Right ventricle myocardium inferior (tissue), 1 donor: ENCODE measurements at places on chromosomes 4 and X.

DNA sequence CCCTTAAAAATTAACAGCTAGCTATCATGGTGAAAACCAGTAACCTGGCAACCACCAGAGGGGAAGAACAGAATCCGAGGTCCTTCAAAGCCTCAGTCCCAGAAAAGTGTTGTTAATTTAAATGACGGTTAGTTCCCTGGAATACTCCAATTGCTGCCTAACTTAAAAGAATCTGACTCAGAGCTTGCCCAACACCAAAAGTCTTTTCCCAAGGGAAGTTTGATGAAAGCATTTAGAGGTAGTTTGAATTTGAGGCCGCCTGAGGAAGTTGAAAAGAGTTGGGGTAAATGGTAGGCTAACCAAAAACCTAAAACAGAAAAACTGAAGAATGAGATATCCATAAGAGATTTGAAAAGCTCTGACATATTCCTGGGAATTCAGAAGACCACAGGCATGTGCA is 46.6 kb downstream of the IL13RA2 start:
- no peak for DNase-seq

GRCh38 chrX:26100421-26100920 is 37.7 kb upstream of the MAGEB18 start:
- DNase-seq: no peak

DNA sequence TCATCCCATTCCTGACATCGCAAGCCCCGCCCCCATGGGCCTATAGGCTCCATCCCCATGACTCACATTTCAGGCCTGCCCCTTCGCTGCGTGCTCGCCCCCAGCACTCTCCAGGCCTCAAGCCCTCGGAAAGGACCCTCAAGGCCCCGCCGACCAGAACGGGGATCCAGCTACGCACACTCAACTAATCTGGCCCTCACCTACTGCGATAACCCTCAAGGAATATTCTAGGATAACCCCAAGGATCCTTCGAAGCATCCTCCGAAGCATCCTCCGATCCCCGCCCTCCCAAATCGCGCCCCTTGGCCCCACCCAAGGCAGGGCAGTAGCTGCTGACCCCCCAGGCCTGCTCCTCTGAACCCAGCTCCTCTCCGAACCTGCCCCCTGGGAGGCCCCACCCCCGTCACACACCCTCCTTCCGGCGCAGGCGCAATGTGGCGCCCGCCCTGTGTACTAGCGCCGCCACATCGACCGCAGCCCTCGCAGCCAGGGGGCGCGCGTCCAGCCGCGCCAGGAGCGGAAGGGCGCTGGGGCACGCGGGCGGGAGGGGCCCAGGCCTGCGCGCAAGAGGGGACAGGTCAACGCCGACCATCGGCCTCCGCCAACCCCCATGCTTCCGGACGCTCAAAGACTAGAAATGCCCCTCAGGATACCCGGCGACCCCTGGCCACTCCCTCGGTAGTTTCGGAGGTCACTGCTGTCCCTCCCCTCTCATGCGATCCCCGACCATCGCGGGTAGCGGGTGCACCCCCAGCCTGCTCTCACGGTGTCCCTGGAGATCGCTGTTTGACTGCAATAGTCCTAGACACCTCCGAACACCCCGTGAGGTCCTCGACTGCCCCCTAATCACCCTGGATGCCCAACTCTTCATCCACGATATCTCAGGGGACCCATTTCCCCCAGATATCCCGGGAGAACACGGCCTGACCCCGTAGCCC is 6.4 kb upstream of the MAGIX start:
- DNase-seq: peak; percentile 95

GRCh38 chrX:52852110-52852860 is 15.6 kb downstream of the XAGE3 start:
- DNase-seq: no peak

GRCh38 chrX:118976599-118977340 is 2.4 kb downstream of the LONRF3 start:
- peak; percentile 76 for DNase-seq

DNA sequence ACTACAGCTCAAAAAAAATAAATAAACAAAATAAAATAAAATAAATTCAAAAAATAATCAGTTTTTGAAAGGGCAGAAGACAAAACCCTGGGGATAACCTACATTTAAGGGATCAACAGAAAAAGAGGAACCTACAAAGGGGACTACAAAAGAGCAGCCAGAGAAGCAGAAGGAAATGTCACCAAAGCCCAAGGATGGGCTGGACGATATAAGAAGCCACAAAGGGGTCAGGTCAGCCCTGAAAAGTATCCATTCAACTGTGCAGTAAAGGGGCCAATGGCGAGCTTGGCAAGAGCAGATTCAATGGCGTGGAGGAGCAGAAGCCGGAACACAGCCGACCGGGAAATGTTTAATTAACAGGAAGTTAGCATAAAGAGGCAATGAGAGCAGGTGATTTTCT is 16.9 kb downstream of the ACOT9 start:
- DNase-seq: no peak

- DNase-seq: no peak
Observed at GRCh38 chr4:174490451-174490961, 31.8 kb downstream of the HPGD start.

GRCh38 chrX:7889680-7890079 is 37.5 kb downstream of the PNPLA4 start:
- DNase-seq: no peak

DNA sequence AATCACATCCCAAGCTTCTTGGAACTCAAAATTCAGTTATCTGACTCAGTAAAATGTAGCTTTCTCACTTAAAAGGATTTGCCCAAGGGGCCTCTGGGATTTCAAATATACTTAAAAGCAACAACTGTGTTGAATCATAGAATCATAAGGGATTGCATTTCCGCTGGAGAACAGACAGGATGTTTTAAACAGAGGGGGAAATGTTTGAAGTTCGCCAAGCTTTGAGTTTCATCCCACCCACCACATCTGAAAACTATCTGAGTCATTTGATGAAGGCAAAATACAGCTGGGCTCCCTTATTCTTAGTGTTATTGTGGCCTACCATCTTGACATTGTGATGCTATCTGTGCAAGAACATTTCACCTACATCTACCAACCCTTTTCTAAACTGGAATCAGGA is 73.5 kb downstream of the PPP1R2C start:
- DNase-seq: no peak

- DNase-seq: no peak
Observed at GRCh38 chrX:151996347-151996746, 21.9 kb upstream of the GABRE start.

- DNase-seq: no peak
Observed at GRCh38 chr4:90670183-90670582, 543.0 kb downstream of the CCSER1 start.

GRCh38 chrX:71111141-71111843 is at the start of gene IL2RG:
Gene IL2RG (minus strand): TSS chrX:71111577. CDS start chrX:71111539, 38 bp downstream.
- DNase-seq: no peak

DNA sequence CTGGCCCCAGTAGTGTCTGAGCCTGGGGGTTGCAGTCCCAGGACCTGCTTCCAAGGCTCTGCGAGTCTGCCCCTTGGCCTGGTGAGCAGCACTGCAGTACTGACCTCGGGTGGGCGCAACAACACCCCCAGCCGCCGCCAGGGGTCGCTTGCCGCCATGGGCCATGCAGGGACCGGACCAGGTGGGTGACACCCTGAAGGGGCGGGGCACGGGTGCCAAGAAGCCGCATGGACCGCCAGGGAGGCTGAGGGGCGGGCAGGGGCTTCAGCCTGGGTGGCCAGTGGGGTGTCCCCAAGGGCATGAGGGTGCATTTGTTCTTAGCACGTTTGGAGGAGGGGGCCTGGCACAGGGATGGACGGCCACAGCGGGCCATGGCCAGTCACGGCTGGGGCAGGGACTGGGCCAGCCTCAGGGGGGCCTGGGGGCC is 25.0 kb downstream of the TACC3 start:
- DNase-seq: peak; percentile 83

GRCh38 chr4:96912716-96913115 is 1072.8 kb downstream of the PDHA2 start:
- no peak for DNase-seq

- no peak for DNase-seq
Observed at GRCh38 chr4:120049732-120050494, 16.7 kb downstream of the MAD2L1 start.

DNA sequence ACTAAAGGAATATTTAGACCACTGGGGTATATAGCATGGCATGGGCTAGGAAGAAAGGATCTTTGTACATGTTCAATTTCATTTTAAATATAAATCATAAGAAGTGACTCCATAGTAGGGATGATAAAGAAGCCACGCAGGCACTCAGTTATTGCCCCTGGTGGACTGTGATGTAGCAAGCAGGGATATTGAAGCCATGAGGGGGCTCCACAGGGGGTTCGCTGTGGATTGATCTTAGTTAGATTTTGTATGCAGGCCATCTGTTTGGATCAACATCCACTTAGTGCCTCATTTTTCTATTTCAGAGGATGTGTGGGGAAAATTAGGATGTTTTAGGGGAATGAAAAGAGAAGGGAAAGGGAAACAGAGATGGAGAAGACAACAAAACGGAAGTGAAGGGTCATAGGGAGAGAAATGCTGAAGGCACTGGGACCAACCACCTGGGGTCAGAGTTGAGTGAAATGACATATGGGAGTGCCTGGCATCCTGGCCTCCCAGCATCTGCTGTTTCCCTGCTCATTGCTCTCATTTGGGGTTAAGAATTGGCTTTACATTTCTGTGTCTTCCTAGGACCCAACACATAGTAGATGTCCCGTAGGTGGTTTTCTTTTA is 11.2 kb upstream of the FREM3 start:
- no peak for DNase-seq

GRCh38 chr4:89117115-89117514 is 5.8 kb downstream of the TIGD2 start:
- DNase-seq: no peak

GRCh38 chrX:130418066-130418465 is 16.3 kb downstream of the RBMX2 start:
- no peak for DNase-seq

DNA sequence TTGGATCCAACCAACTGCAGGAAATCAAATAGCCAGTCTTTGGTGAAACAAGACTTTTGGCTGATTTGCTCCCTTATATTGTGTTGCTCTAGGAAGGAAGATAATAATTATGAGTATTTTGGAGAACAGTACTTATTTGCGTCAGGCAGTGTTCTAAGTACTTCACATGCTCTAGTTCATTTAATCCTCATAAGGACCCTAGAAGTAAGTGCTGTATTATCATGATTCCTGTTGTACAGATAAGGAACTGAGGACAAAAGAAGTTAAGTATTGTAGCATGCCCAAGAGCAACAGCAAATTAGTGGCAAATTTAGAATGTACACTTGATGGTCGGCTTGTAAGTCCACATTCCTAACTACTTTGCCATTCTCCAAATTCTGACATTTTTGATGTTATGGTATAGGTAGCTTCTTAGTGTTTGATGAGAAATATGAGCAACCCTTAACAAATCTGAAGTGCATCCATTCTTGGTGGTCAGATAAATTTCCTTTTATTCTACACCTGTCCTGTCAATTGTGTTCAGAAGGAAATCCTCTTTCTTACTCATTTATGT is 72.0 kb downstream of the SPRY1 start:
- DNase-seq: no peak

- DNase-seq: no peak
Observed at GRCh38 chrX:122770581-122770980, 413.5 kb upstream of the GRIA3 start.

DNA sequence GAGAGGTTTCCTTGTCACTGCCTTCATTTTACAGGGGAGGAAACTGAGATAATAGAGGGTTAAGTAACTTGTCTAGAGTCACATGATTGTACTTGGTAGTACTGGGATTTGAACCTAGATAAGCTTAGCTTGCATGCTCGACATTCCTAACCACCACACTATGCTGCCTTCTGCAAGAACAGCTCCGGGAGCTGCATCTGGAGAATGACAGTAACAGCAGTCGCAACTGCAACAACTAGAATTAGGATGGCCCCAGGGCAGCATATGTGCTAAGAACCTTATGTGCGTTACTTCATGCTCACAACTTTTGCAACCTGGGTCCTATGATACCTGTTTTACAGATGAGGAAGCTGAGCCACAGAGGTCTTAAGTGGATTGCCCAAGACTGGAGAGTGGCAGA is 89.5 kb upstream of the LCORL start:
- DNase-seq: no peak

- DNase-seq: no peak
Observed at GRCh38 chrX:79623098-79623762, 256.1 kb upstream of the ITM2A start.

- DNase-seq: no peak
Observed at GRCh38 chrX:118694638-118695037, 32.8 kb upstream of the IL13RA1 start.

GRCh38 chrX:25344161-25344936 is 328.6 kb upstream of the ARX start:
- DNase-seq: no peak

DNA sequence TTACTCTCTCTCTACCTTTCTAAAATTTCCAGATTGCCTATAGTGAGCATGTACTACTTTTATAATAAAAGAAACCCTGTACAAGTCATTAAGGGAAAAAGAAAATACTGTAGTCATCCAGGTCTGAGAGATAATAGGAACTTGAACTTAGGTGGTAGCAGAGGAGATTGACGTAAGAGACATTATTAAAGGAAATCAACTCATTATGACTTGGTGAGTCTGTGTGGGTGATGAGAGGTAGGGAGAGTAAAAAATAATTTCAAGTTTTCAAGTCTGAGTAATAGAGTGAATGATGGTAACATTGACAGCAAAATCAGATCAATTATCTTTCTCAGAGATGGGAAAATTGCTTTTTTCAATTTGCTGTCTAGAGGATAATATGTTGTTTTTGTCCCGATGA is 44.0 kb upstream of the ZCCHC12 start:
- DNase-seq: no peak

DNA sequence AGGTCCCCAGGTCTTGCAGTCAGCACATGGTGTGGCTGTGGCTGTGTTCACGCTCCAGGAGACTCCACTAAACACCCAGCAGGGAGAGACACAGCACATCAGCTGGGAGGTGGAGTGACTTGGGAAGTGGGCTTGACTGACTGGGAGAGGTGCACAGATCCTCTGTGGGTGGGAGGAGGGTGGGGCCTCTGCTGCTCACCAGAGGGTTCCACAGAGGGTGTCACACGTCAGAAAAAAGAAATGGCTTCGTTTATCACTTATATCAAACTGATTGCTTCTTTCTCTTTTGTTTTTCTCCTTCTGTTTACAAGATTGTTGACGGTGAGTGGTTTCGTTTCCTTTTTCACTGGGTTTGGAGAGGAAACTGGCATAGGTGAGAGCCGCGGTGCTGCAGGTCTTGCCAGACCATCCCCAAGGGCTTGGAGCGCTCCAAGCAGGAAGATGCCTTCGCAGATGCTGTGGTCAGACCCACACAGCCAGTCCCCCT is 24.8 kb upstream of the FAM193A start:
- no peak for DNase-seq

- no peak for DNase-seq
Observed at GRCh38 chr4:2302387-2303119, 40.6 kb upstream of the MXD4 start.

DNA sequence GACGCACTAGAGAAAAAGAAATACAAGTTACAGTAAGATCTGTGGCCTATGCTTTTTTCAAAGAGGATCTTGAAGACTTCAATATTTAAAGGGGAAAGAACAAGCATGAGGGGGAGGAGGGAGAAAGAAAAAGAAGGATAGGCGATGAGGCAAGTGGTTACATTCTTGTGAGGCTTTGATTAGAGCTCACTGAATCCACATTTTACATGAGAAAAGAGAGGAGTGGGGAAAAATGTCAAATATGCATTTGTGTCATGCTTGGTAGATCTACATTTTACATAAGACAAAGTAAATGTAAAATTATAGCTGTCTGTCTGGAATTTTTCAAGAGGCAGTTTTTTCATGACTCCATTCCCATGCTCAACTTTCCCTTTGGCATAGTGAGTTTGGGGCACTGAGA is 965.9 kb downstream of the FSTL5 start:
- DNase-seq: no peak

GRCh38 chr4:73816814-73817213 is 19.7 kb upstream of the CXCL6 start:
- DNase-seq: no peak
